ENCODE measurements at places on chromosomes 5 and 9. TPM values are rescaled to one million over a fixed set of nuclear protein-coding genes. Genes with fewer than 3 reads are reported as not detected.

DNA sequence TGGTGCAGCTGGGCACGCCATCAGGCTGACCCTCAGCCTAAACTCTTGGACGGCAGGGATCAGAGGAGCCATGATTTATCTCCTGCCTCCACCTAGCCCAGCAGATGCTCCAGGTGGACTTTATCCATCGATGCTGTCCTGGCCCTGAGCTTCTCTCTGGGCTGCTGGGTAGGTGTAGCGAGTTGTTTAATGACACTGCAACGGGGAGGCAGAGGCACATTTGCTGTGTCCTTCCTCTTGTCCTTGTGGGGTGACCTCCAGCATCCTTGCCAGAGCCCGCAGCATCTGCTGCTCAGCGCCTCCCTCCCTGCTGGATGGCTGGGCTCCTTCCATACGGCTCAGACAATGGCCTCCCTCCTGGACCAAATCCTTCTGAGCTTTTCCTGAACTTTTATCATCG is 103.1 kb upstream of the IRX4 start:
- no peaks in the 10 kb centered on the region for H3K36me3 ChIP-seq
- no peak for DNase-seq
- no peak overlapping the region for H3K4me3 ChIP-seq

The DMRTA1 gene
- not detected for total RNA-seq

The HTR1A gene
- not detected for total RNA-seq

DNA sequence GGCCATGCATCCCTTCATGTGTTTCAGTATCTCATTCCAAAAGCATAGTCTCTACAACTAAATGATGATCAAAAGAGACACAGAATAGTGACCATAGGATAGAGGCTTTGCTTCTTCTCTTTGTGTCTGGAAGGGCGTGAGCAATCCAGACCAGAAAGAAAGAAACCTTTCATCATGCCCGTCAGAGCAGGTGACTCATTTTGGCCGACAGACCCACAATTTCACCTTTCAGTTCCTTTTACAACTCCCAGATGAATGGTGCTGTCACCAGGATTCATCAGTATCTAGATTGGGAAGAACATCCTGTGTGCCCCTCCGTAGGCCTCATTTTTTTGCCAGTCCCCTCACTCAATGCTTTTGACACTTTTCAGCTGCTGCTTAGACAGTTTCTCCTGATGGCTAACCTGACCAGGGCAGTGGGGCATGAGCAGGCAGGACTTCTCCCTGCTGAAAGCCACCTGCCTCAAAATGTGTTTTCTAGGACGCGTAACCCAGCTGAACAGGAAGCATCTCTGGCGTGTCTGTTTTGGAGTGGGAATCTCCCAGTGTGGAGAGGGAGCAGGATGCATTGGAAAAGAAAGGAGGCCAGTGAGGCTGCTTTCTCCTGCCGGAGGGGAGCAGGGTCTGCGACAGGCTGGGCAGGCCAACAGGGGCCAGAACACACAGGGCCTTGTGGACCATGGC is 21.2 kb downstream of the ABLIM3 start:
- no peak overlapping the region for H3K27ac ChIP-seq
- peaks cover 20% of the 10 kb centered on the region for H3K27me3 ChIP-seq
- no peaks in the 10 kb centered on the region for H3K36me3 ChIP-seq

The PCDHAC2 gene
- not detected for total RNA-seq

GRCh38 chr5:160260881-160261815 is 31.8 kb downstream of the FABP6 start:
- no peaks in the 10 kb centered on the region for H3K36me3 ChIP-seq
- DNase-seq, result no peak
- H3K4me3 ChIP-seq, result no peak overlapping the region
- no peaks in the 10 kb centered on the region for H3K4me1 ChIP-seq
- H3K27me3 ChIP-seq, result peaks cover 7% of the 10 kb centered on the region

GRCh38 chr5:112681481-112681908 is 56.2 kb upstream of the APC start:
- H3K4me3 ChIP-seq, result no peak overlapping the region
- DNase-seq, result no peak
- no peaks in the 10 kb centered on the region for H3K4me1 ChIP-seq
- no peaks in the 10 kb centered on the region for H3K36me3 ChIP-seq

The RAD17 gene
- 28.0 TPM for total RNA-seq

The CNTLN gene
- 1.6 TPM for total RNA-seq

DNA sequence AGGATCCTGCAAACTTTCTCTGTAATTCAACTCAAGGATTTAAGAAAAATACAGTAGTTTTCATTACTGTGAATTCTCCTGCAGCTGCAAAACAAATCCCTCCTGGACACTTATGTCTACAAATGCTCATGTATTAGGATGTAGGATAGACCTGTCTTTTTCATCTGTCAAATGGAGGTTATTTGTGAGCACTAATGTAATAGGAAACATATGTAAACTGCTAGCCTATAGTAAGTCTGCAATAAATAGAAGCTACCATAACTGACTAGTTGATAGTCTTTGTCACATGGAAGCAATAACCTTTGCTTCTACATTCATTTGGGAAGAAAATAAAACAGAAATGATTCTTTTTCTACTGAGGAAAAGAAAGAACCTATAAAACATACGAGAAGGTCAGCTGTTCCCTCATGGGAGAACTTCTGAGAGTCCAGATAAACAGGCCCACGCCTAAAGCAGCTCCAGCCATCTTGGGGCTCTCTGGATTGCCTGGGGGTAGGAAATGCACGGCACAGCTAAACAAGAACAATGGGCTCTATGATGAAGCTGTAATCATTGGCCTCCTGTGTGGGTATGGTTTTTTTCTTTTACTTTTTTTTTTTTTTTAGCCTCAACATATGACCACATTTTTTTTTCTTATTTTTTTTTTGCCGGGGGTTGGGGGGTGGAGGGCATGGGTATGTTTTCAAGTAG is 6.2 kb downstream of the KCNV2 start:
- no peak for DNase-seq
- H3K27ac ChIP-seq, result no peak overlapping the region
- H3K36me3 ChIP-seq, result peaks cover 2% of the 10 kb centered on the region
- no peaks in the 10 kb centered on the region for H3K27me3 ChIP-seq
- H3K4me1 ChIP-seq, result peaks cover 9% of the 10 kb centered on the region
- H3K4me3 ChIP-seq, result no peak overlapping the region

GRCh38 chr5:180375955-180376354 is 22.8 kb upstream of the GFPT2 start:
- no peaks in the 10 kb centered on the region for H3K36me3 ChIP-seq
- no peak overlapping the region for H3K4me3 ChIP-seq
- no peaks in the 10 kb centered on the region for H3K27me3 ChIP-seq
- no peak for DNase-seq

The IFNA13 gene
- total RNA-seq, result not detected

- no peak overlapping the region for H3K4me3 ChIP-seq
- no peaks in the 10 kb centered on the region for H3K36me3 ChIP-seq
- no peaks in the 10 kb centered on the region for H3K27me3 ChIP-seq
- peaks cover 6% of the 10 kb centered on the region for H3K4me1 ChIP-seq
Measured at GRCh38 chr5:10985721-10986110, 224.7 kb upstream of the DAP start.

The HDHD3 gene
- total RNA-seq, result 18.7 TPM

DNA sequence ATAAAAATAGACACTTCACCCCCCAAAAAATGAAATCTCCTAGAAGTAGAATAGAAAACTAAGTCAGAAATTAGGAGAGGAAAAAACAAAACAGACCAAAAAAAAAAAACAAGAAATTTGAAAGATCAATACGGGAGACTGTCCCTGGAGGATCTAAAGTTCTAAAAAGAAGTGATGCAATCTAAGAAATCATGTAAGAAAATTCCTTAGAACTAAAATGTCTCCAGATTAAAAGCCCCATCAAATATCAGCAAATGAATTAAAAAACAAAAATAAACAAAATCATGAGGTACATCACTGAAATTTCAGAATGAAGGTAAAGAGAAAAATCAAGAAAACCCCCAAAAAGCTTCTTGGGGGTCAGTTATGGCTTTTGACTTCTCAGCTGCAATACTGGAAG is 13.5 kb downstream of the FNIP1 start:
- H3K36me3 ChIP-seq, result peaks cover 31% of the 10 kb centered on the region
- no peaks in the 10 kb centered on the region for H3K27me3 ChIP-seq
- DNase-seq, result no peak
- H3K4me1 ChIP-seq, result peaks cover 10% of the 10 kb centered on the region

GRCh38 chr9:35490910-35491465 is 1.1 kb downstream of the RUSC2 start:
- peaks cover 22% of the 10 kb centered on the region for H3K27me3 ChIP-seq
- H3K27ac ChIP-seq, result peak overlapping the region; percentile 80
- H3K36me3 ChIP-seq, result peaks cover 3% of the 10 kb centered on the region
- H3K4me1 ChIP-seq, result peaks cover 39% of the 10 kb centered on the region
- peak overlapping the region; percentile 87 for H3K4me3 ChIP-seq

DNA sequence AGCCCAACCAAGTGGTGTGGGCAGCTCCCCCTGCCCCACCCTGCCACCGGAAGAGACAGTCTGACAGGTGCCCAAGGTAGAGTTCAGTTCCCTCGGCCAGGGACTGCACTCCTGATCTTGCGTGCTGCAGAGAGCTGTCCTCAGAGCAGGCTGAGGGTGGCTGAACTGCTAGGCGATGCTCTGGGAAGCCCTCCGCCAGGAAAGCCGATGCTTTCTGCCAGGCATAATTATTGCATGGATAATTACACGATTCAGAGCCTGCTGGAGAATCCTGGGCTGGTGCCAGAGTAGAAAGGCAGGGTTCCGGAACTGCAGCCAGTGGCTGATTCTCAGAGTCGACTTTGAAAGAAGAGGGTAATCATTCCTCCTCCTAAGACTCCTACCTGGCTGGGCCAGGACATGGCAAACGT is 19.3 kb downstream of the KCNIP1 start:
- no peak overlapping the region for H3K4me3 ChIP-seq
- no peak for DNase-seq
- no peaks in the 10 kb centered on the region for H3K4me1 ChIP-seq
- H3K36me3 ChIP-seq, result no peaks in the 10 kb centered on the region
- no peak overlapping the region for H3K27ac ChIP-seq

- H3K27ac ChIP-seq, result no peak overlapping the region
- peaks cover 23% of the 10 kb centered on the region for H3K36me3 ChIP-seq
- DNase-seq, result no peak
- H3K27me3 ChIP-seq, result no peaks in the 10 kb centered on the region
- H3K4me3 ChIP-seq, result no peak overlapping the region
Measured at GRCh38 chr9:7121664-7122063, 363.9 kb downstream of the KDM4C start.

GRCh38 chr5:9340085-9340484 is 205.8 kb downstream of the SEMA5A start:
- no peak overlapping the region for H3K27ac ChIP-seq
- H3K27me3 ChIP-seq, result no peaks in the 10 kb centered on the region
- no peaks in the 10 kb centered on the region for H3K4me1 ChIP-seq
- no peaks in the 10 kb centered on the region for H3K36me3 ChIP-seq
- DNase-seq, result no peak

GRCh38 chr5:95591490-95591901 is 28.4 kb upstream of the GPR150 start:
- H3K4me1 ChIP-seq, result peaks cover 30% of the 10 kb centered on the region
- DNase-seq, result no peak
- H3K27ac ChIP-seq, result peak overlapping the region; percentile 65
- no peaks in the 10 kb centered on the region for H3K27me3 ChIP-seq
- no peak overlapping the region for H3K4me3 ChIP-seq

The NMUR2 gene
- not detected for total RNA-seq

- H3K27ac ChIP-seq, result peak overlapping the region; percentile 76
- peak overlapping the region; percentile 97 for H3K4me3 ChIP-seq
- H3K27me3 ChIP-seq, result no peaks in the 10 kb centered on the region
- H3K4me1 ChIP-seq, result peaks cover 49% of the 10 kb centered on the region
- no peak for DNase-seq
- H3K36me3 ChIP-seq, result peaks cover 70% of the 10 kb centered on the region
Measured at GRCh38 chr9:89312222-89312571, 1.2 kb downstream of the CKS2 start.

- no peak overlapping the region for H3K4me3 ChIP-seq
- H3K27me3 ChIP-seq, result no peaks in the 10 kb centered on the region
- H3K4me1 ChIP-seq, result peaks cover 2% of the 10 kb centered on the region
- no peak for DNase-seq
Measured at GRCh38 chr9:131986089-131986488, 93.6 kb downstream of the MED27 start.

DNA sequence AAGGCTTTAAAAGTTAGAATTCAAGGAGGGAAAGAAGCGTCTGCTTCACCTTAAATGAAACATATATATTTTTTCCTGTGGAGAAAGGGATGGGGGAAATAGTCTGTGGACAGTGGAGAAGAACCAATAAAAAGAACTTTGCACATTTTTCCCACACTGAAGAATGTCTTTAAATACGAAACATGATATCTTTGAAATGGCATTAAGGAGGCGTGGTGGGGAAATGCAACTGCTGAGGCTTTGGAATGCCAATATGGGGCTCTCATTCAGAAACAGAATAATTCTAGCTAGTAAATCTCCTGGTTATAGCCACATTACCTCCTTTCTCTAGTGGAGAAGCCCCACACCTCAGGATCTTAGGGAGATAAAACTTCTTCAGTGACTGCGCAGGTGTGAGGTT is 46.8 kb downstream of the TNC start:
- H3K27ac ChIP-seq, result no peak overlapping the region
- H3K4me3 ChIP-seq, result no peak overlapping the region
- no peaks in the 10 kb centered on the region for H3K4me1 ChIP-seq
- no peak for DNase-seq
- peaks cover 8% of the 10 kb centered on the region for H3K27me3 ChIP-seq

The AUH gene
- 58.2 TPM for total RNA-seq

DNA sequence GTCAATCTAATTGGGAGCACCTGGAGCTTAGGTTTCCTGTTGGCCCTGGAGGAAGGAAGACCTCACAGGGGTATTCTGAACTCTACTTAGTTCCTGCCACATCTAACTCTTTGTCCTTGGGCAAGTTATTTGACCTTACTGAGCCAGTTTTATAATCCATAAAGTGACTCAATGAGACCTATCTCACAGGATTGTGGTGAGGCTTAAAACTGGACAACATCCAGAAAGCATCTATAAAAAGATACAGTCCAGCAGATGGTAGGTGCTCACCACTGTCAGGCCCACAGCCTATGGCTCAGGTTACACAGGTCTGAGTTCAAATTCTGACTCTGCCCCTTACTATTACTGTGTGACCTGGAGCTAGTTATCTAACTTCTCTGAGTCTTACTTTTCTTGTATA is 23.3 kb downstream of the KCNV2 start:
- peaks cover 5% of the 10 kb centered on the region for H3K4me1 ChIP-seq
- H3K27me3 ChIP-seq, result no peaks in the 10 kb centered on the region
- H3K4me3 ChIP-seq, result no peak overlapping the region
- no peak overlapping the region for H3K27ac ChIP-seq
- no peak for DNase-seq

DNA sequence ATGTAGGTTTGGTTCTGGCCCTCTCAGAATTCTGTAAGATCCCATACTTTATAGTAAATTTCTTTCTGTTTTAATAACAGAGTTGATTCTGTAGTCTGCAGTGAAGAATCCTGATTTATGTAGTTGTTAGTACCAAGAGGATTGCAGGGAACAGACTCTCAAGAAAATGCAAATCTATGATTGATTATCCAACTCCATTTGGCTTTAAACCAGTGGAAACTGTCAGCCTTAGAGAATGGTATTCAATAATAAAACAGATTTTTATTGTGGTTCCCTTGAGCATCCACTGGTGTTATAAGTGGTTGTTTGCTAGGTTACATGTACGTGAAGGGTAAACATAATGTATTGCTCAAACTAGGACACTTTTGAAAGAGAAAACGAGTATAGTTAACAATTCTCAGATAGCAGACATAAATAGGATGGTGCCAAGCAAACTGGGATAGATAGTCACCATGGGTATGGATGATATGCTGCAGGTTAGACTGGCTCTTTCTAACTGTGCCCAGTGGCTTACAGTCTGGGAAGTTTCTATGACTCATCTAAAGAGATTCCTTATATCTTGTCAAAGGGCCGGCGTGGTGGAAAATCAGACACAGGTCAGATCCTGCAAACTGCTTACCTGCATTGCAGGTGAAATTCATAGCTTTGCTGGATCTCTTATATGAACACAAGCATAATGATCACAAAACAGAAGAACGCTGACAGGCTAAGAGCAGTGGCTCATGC is 41.7 kb upstream of the RPS23 start:
- H3K27me3 ChIP-seq, result peaks cover 21% of the 10 kb centered on the region
- no peak overlapping the region for H3K27ac ChIP-seq
- no peaks in the 10 kb centered on the region for H3K4me1 ChIP-seq
- no peaks in the 10 kb centered on the region for H3K36me3 ChIP-seq
- DNase-seq, result no peak
